Activated CD4-positive, alpha-beta T cell treated with anti-CD3 and anti-CD28 coated beads for 36 hours (primary cell): ENCODE measurements at places on chromosomes 4 and X. TPM values are rescaled to one million over a fixed set of nuclear protein-coding genes. Genes with fewer than 3 reads are reported as not detected.

NPY1R gene
- not detected for total RNA-seq

GRCh38 chr4:151952711-151953254 lies 192.0 kb upstream of the GATB start:
- DNase-seq = no peak

DNA sequence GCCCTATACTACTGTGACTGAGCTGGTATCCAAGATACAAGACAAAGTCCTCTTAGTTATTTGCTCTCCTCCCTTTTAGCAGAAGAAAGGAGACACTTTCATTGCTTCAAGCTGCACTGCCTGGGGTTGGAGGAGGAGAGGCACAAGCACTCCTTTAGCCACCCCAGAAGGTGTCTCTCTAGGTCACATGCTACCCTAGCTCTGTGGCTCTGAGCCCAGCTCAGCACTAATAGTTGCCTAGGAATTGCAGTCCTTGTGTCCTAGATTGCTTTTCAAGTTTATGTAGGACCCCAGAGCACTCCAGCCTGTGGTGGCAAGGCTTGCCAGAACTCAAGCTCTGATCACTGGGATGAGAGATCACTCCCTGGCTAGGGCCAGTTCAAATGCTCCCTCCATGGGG lies 24.4 kb upstream of the LHFPL1 start:
- DNase-seq = no peak

DNA sequence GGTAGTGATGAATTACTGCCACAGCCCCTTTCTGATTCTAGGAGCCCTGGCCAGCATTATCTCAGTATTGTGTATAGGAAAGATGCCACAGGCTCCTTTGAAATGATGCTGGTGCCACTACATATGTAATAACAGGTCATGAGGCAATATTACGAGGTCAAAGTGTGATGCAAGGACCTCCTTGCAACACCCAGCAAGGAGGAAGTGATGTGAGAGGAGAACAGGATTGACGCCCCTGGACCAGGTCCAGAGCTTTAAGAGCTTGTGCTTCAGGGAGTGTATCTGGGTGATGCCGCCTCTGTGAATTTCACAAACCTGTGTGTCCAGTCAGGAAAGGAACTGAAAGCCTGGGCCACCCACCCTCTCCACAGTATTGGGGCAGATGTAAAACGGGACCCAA lies 261.8 kb downstream of the MID1IP1 start:
- DNase-seq = no peak

DNA sequence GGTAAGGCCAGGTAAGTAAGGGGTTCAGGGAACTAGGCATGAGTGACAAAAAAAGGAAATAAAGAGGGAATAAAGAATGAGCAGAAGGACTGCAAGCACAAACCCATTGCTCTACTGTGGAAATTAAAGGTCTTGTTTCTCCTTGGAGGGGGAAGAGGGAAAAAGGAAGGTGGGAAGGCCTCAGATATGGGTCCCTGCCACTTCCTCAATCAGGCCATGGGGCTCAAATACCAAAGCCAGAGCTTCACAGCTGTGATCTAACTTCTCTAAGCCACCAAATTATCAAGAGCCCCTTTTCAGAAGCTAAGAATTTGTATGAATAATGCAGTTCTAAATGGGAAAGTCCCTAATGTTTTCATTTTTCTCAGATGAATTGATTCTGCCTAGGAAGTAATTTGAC lies 4.7 kb downstream of the USP51 start:
- no peak for DNase-seq

- no peak for DNase-seq
Observed at GRCh38 chr4:109996526-109996925, 83.8 kb downstream of the EGF start.

GRCh38 chr4:70943114-70943513 lies 40.9 kb downstream of the MOB1B start:
- no peak for DNase-seq

RAB9B gene
- total RNA-seq = 0.48 TPM
